ENCODE measurements at places on chromosomes 16 and 17. TPM values are rescaled to one million over a fixed set of nuclear protein-coding genes. Genes with fewer than 3 reads are reported as not detected.
A peak's percentile ranks its signal among the peaks of the same experiment; 100 is the strongest.

Gene STAC2
- total RNA-seq = 0.12 TPM

Gene HS3ST3A1
- total RNA-seq = 2.4 TPM

Gene PIPOX
- total RNA-seq = 5.0 TPM

Gene IRF8
- 510 TPM for total RNA-seq

DNA sequence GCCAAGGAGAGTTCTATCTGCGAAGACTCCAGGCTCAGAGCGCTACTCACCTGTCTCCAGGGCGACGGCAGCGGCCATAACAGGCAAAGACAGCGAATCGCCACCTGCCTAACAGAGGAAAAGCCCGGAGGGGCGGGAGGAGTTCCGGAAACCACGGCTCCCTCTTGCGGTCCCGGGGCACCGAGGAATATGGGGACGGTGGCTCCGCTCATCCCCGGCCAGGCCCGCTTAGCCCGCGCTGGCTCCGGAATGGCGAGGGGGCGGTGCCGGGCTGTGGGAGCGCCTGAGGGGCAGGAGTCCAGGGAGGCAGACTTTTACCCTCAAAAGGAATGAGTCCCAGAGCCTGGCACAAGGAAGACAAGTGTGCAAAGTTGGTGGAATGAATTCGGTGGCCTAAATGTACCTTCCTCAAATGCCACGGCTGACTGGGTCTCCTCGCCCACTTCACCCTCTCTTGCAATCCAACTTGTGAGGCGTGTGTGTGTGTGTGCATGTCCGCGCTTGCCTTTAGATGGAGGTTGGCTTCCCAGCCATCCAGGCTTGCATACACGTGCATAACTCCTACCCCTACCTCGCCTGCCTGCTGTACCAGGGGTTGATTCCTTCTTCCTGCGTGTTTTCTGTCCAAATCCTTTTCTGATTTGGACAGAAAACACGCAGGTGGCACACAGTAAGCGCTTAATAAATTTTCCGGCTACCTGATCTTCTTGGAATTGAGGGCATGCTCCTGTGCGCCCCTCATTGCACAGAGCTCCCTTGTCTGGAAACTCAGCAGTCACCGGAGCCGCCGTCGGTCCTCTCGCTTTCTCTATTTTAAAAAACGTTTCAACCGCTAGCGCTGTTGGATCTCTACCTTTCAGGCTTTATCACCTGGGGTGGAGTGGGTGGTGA, 3.5 kb downstream of the C17orf100 start:
- peaks cover 10% of the 10 kb centered on the region for H3K36me3 ChIP-seq
- H3K27ac ChIP-seq = no peak overlapping the region
- peak overlapping the region; percentile 59 for H3K4me3 ChIP-seq
- no peak for DNase-seq
- H3K4me1 ChIP-seq = peaks cover 32% of the 10 kb centered on the region

GRCh38 chr17:37410357-37410756, 3.7 kb downstream of the TADA2A start:
- peaks cover 23% of the 10 kb centered on the region for H3K4me1 ChIP-seq
- no peak overlapping the region for H3K27ac ChIP-seq
- no peaks in the 10 kb centered on the region for H3K27me3 ChIP-seq
- H3K4me3 ChIP-seq = no peak overlapping the region
- no peak for DNase-seq

- no peak for DNase-seq
- peaks cover 20% of the 10 kb centered on the region for H3K27me3 ChIP-seq
- H3K27ac ChIP-seq = no peak overlapping the region
- H3K4me1 ChIP-seq = no peaks in the 10 kb centered on the region
These were observed 27.9 kb upstream of the TNRC6A start for GRCh38 chr16:24701521-24701951.

GRCh38 chr16:81227785-81228184, 10.7 kb upstream of the BCO1 start:
- peaks cover 3% of the 10 kb centered on the region for H3K4me1 ChIP-seq
- no peak overlapping the region for H3K4me3 ChIP-seq
- H3K27me3 ChIP-seq = peaks cover 42% of the 10 kb centered on the region
- H3K36me3 ChIP-seq = no peaks in the 10 kb centered on the region
- no peak overlapping the region for H3K27ac ChIP-seq

DNA sequence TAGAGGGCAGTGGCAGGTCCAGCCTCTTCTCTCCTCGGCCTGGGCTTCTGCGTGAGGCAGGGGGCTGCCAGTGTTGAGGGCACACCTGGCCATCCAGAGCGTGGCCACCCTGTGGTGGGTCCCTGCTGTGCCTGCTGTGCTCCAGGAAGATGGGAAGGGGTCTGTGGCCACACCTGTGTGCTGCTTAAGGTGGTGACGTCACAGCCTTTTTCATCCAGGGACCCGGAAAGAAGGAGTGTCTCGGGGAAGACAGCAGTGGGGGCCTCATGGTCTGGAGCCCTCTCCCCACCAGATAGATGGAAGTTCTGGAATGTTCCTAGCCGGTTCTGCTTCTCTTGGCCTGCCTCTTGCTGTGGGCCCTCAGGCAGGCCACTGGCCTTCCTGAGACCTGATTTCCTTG, 36.5 kb downstream of the ACTG1 start:
- H3K27ac ChIP-seq = no peak overlapping the region
- H3K36me3 ChIP-seq = no peaks in the 10 kb centered on the region
- no peaks in the 10 kb centered on the region for H3K4me1 ChIP-seq
- H3K27me3 ChIP-seq = peaks cover 7% of the 10 kb centered on the region
- no peak for DNase-seq

DNA sequence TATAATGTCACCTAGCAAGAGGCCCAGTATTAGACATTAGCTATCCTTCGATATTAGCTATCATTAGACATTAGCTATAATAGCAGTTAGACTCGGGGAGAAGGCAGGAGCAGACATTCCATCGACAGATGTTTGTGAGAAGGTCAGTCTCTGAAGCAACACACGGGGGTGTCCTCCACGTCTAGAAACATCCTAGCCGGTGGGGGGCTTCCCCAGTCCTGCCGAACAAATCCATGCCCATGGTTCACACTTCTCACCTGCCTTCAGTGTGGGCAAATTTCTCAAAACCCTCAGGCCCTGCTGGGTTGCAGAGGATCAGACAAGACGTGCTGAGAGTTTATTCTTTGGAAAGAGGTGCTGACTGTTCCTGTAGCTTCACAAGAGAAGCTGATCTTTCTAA, 151.1 kb downstream of the IRF8 start:
- H3K27me3 ChIP-seq = peaks cover 34% of the 10 kb centered on the region
- H3K4me1 ChIP-seq = peaks cover 9% of the 10 kb centered on the region
- no peaks in the 10 kb centered on the region for H3K36me3 ChIP-seq
- H3K27ac ChIP-seq = no peak overlapping the region

DNA sequence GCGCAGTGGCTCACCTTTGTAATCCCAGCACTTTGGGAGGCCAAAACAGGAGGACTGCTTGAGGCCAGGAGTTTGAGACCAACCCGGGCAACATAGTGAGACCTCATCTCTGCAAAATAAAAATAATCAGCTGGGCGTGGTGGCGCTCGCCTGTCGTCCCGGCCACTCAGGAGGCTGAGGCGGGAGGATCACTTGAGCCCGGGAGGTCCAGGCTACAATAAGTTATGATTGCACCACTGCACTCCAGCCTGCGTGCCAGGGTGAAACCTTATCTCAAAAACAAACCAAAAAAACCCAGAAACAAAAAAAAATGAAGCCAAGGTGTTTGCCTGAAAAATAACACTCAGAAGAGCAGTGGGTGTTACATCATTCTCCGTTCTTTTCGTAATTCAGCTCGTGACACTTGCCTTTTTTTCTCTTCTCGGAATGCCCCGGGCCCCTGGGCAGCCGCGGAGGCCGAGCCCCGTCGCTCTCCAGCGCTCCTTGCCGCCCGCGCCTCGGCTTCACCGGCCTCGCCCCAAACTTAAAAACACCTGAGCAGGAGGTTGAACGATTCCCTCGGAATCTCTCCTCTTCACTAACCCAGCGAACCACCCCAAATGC, 17.0 kb downstream of the PRCD start:
- H3K27ac ChIP-seq = peak overlapping the region; percentile 99
- peaks cover 20% of the 10 kb centered on the region for H3K36me3 ChIP-seq
- DNase-seq = peak; percentile 76

- H3K27ac ChIP-seq = no peak overlapping the region
- H3K27me3 ChIP-seq = no peaks in the 10 kb centered on the region
- no peak for DNase-seq
- peaks cover 23% of the 10 kb centered on the region for H3K4me1 ChIP-seq
- H3K4me3 ChIP-seq = no peak overlapping the region
These were observed 1.9 kb upstream of the SNAI3 start for GRCh38 chr16:88688013-88688778.

DNA sequence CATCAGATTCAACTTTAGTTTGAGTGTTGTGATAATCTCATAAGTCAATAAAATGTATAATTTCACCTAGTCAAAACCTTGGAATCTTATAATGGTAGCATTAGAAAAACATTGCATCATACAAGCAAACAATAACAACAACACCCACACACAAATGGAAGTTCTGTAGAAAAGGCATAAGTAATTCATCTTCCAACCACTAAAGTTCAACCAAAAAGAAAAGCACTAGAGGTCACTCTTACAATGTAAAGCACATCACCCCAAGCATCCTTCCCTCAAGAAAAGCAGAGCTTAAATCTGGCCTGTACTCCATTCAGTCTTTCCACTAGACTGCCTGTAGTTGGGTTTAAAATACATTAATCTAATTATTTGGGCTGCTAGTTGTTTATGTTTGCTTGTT, 1.8 kb downstream of the CNTNAP4 start:
- no peak overlapping the region for H3K27ac ChIP-seq
- DNase-seq = no peak
- H3K4me3 ChIP-seq = no peak overlapping the region
- no peaks in the 10 kb centered on the region for H3K4me1 ChIP-seq
- peaks cover 5% of the 10 kb centered on the region for H3K36me3 ChIP-seq
- H3K27me3 ChIP-seq = no peaks in the 10 kb centered on the region

DNA sequence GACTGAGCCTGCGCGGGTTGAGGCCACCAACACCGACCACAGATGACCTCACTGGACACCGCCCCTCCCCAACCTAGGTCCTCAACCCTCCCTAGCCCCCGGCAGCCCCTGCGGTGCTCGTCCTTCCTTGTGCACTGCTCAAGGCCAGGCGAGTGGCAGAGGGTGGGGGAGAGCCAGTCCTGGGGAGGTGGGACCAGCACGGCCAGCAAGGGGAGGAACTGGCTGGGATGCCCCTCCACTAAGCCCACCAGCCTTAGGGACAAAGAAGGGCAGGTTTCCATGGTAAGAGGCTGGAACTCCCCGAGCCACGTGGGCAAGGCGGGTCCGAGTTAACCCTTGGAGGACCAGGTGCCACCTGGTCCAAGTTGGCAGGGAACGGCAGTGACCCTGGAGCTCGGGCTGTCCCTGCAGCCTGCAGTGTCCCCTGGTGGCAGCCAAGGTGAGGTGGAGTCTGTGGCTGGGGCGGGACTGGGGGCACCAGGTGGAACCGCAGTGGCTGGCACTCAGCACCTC, 9.2 kb downstream of the FSCN2 start:
- H3K4me1 ChIP-seq = peaks cover 6% of the 10 kb centered on the region
- H3K27ac ChIP-seq = no peak overlapping the region
- H3K27me3 ChIP-seq = no peaks in the 10 kb centered on the region
- H3K4me3 ChIP-seq = no peak overlapping the region

GRCh38 chr17:42413464-42414040, 9.5 kb downstream of the CAVIN1 start:
- no peak overlapping the region for H3K27ac ChIP-seq
- H3K4me1 ChIP-seq = peaks cover 3% of the 10 kb centered on the region
- H3K27me3 ChIP-seq = peaks cover 7% of the 10 kb centered on the region
- no peak overlapping the region for H3K4me3 ChIP-seq

DNA sequence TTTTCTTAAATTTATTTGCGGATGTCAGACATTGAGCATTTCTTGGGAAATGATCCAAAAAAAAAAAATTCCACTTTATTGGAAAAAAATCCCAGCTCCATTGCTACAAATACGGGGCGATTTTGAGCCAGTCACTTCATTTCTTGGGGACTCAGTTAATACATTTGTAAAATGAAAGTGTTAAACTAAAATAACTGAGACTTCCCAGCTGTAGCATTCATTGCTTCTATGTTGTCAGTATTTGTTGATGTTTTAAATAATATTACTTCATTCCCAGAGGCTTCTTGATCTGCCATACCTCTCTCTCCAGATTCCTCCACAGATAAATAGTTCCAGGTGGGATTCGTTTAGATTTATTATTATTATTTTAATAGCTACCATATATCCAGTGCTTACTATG, 77.1 kb upstream of the HS3ST3A1 start:
- H3K4me1 ChIP-seq = no peaks in the 10 kb centered on the region
- H3K4me3 ChIP-seq = no peak overlapping the region
- H3K36me3 ChIP-seq = no peaks in the 10 kb centered on the region
- peaks cover 19% of the 10 kb centered on the region for H3K27me3 ChIP-seq
- no peak overlapping the region for H3K27ac ChIP-seq
- no peak for DNase-seq

GRCh38 chr17:81928544-81929252, 1.2 kb upstream of the MAFG start:
- no peaks in the 10 kb centered on the region for H3K36me3 ChIP-seq
- peaks cover 14% of the 10 kb centered on the region for H3K4me1 ChIP-seq
- H3K4me3 ChIP-seq = peak overlapping the region; percentile 34
- no peak for DNase-seq
- no peak overlapping the region for H3K27ac ChIP-seq
